CD4-positive, alpha-beta T cell treated with Interferon gamma for 1 hour (primary cell): ENCODE measurements at places on chromosomes 1 and 21.

DNA sequence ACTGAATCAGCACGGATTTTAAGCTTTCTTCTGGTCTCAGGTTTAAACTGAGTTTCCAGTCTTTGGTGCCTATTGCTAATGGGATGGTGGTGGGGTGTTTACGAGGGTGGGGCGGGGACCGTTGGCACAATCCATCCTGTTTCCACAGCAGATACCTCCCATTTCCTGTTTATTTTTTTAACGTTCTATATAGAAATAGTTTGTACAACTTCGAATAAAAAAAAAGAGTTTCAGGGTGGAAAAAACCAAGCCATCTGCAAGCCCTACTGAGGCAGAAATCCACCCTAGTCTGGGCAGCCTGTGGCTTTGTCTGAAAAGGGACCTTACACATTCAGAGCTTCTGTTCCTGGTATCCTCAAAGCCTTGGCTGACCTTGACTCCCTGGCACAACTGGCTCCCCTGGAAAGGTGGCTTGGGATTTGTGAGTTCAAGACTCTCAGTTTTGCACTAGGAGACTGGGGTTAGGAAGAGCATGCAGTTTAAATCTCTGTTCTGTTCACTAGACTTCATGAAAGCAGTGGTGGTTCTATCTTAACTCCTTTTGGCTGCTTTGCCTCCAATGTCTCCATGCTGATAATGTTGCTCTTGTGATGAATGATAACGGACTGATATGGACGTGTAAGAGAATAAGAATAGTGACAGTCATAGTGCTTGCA is 46.7 kb downstream of the VANGL2 start:
- DNase-seq, result no peak

DNA sequence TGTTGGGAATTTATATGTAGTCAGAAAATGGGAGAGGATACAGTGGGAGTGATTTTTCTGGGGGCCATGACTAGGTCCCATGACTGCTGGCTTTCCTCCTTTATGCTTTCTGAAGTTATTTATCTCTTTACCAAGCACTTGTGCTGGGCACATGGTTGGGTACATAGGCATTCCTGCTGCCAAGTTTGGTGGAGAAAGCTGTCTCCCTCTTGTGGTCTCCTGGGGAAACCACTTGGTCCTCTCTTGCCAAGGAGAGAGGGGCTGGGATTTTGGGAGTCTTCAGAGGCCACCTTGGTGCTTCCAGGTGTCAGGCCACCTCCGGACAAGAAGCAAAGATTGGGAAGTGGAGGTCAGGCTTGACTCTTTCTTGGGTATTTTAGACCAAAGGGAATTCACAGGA is 120.2 kb upstream of the KCNE2 start:
- DNase-seq, result peak; percentile 17

- no peak for DNase-seq
Measured at GRCh38 chr1:3431266-3431665, 23.2 kb upstream of the ARHGEF16 start.

- DNase-seq, result no peak
Measured at GRCh38 chr1:152089014-152089674, at the start of gene TCHHL1. TSS of gene TCHHL1 (minus strand) at chr1:152089064. CDS start at chr1:152088143, 921 bp downstream.

DNA sequence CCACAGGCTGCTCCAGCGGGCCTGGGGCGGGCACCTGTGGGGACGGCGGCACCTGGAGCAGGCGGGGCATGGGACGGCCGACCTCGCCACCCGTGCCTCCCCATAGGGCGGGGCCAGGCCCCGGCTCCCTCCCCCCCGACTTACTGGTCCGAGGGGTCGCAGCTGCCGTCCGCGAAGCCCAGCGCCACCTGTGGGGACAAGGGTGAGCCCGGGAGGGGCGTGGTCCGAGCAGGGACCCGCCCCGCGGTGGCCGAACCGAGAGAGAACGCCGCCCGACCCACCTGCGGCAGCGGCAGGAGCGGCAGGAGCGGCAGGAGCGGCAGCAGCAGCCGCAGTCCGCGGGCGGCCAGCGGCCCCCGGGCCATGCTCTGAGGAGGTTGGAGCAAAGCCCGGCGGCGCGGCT is at the start of gene TMEM52:
TMEM52 (minus strand) TSS at position 379 of the 403 bp plus-strand sequence; CDS start at position 365, 14 bp downstream.
- no peak for DNase-seq

GRCh38 chr1:191101960-191102359 is 624.3 kb upstream of the BRINP3 start:
- no peak for DNase-seq

DNA sequence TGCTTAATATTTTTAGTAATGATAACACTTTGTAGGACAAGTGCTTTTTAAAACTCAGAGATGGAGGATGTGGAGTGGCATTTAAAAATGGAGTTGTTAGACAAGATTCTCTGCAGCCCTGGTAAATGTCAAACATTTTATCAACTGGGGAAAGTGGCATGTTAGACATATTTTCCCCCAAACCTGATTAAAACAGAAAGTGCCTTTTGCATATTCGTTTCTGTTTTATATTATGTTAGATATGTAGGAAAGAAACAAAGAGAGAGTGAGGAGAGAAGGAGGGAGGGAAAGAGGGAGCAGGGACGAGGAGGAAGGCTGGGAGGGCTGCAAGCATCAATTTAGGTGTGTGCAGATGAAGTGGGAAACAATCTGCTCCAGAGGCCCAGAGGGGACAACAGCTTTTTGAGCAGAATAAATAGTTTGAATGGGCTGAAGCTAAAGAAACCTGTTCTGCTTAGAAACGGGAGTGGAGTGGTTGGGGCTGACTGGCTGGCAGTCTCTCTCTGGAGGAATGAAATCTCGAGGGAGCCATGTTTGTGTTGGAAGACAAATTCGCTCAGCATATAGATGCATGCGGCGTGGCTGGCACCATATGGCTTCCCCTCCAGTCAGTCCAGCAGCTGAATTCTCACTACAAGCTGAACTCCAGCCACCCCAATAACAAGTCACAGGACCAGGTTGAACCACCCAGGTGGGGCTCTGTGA is 502.2 kb downstream of the AJAP1 start:
- no peak for DNase-seq

- no peak for DNase-seq
Measured at GRCh38 chr1:7827126-7827955, 25.5 kb downstream of the UTS2 start.

DNA sequence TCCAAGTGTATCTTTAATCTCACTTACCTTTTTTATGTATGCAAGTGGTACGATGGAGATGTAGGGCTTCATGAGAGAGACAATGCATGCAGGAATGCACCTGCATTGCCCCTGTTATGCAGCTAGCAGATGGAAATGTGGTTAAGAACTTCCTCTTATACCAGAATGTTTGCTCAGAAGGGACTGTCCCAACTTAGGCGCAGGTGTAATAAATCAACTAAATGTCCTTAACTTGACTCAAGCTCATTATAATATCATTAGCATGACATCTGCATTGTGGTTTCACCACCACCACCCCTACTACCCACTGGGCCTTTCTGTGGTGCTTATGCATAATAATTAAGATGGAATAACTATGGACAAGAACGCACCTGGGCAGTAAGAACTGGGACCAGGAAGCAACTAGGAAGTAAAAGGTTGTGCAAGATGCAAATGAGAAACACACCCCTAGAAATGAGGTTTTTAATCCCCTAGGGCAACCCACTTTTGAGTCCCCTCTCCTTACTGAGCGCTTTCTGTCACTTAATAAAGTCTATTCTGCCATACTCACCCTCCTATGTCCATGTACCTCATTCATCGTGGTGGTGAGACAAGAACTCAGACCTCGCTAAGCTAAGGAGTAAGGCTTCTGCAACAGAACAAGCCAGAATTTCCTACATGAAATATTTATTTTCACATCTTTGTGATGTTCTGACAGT is 1103.3 kb upstream of the B3GALT2 start:
- peak; percentile 72 for DNase-seq

GRCh38 chr1:13763222-13763621 is 63.2 kb downstream of the PRDM2 start:
- DNase-seq, result no peak

GRCh38 chr1:81847063-81847462 is 46.3 kb downstream of the ADGRL2 start:
- no peak for DNase-seq

GRCh38 chr1:52590266-52590665 is 11.9 kb upstream of the GPX7 start:
- no peak for DNase-seq

GRCh38 chr1:30909365-30910068 is 959 bp upstream of the SDC3 start:
- no peak for DNase-seq

DNA sequence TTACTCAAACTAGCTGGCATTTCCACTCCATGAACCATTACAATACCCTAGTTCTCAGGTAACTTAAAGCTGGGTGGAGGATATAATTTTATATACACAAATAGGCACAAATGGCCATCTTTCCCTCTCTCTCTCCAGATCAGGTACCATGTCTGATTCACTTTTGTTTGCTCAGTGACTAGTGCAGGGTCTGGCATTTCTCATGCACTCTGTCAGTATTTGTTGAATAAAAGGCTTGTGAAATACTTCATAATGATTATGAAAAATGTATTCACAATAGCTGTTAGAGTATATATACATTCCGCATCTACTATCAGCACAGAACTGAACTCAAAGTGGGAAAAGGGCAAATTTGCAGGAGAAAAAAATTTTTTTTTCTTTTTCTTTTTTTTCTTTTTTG is 510.2 kb upstream of the USP24 start:
- no peak for DNase-seq

DNA sequence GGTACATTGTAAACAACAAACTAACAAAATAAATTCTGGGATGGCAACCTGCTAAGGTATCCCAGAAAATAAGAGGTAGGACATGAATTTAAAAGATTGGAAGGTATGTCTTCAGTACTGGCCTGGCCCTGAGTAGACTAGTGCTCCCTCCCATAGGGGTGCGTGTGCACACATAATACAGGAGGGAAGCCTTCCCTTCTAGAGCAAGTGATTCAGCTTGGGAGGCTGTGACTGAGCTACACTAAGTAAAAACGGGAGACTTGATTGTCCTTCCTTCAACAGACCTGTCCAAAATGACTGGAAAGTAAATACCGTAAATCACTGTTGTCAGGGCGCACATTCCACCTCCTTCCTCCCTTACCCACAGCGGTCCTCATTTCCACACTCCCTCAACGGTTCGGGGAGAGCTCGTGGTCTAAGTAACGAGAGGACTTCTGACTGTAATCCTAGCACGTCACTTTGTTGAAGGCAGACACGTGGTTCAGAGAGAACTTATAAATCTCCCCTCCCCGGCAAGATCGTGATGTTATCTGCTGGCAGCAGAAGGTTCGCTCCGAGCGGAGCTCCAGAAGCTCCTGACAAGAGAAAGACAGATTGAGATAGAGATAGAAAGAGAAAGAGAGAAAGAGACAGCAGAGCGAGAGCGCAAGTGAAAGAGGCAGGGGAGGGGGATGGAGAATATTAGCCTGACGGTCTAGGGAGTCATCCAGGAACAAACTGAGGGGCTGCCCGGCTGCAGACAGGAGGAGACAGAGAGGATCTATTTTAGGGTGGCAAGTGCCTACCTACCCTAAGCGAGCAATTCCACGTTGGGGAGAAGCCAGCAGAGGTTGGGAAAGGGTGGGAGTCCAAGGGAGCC is at the start of gene TGFB2:
TGFB2 (plus strand) TSS at position 523 of the 859 bp plus-strand sequence. CDS start 1,366 bp downstream, outside the sequence.
- peak; percentile 31 for DNase-seq

- no peak for DNase-seq
Measured at GRCh38 chr1:80448081-80448480, 1352.7 kb upstream of the ADGRL2 start.

DNA sequence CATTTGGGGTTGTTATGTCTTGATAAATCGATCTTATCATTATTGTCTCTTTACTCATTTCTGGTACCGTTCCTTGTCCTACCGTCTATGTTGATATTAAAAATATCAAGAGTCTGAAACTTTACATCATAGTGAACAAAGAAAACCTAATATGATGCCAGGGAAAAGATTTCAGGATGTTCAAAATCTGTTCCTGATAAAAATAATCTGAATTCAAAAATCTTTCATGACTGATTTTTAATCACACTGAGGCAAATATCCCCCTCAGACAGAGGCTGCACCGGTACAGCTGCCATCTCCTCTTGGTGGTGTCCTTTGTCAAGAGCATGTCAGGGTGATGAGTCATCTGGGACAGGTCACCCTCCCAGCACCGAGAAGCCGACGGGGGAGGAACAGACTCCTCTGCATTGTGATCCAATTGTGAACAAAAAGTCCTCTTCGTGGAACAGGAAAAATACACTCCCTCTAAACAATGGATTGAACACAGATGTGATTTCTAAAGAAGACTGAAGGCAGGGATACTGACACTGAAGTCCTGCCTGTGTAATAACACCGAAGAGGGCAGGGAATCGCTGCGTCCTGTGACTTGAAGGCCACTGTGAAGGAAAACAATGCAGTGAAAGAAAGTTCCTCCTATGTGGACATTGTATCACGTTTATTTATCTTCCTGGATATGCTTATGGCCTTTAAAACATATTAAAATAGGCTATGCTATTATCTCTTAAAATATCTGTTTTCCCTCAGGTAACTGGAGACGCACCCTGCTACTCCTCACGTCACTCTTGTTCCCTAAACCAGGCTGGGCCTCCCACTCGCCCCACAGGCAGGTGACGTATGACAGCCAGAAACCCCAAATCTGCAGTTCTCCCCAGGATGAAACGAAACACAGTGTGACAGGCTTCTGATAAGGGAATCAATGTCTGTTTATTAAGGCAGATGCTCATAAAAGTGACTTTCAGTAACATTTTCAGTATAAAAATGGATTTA is 4.3 kb upstream of the SPATC1L start:
- no peak for DNase-seq

GRCh38 chr1:27603309-27603680 is 649 bp downstream of the AHDC1 start:
- DNase-seq, result no peak

GRCh38 chr1:151809985-151810556 is 4.9 kb upstream of the LINGO4 start:
- DNase-seq, result no peak

DNA sequence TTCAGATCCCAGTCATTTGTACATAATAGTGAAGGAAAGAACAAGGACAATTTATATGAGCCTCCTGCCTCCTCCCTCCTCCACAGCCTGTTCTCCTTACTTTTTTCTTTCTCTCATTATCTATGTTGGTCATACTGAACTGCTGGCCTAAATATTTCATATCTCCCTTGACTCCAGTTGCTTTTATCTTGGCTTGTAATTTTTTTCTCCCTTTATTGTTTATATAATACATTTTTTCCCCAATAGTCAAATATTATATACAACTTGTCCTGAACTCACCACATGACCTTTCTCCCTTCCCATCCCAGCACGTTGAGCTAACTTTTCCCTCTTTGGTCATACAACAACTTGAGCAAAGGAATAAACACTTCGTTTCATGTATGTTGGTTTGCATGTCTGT is 752.1 kb downstream of the LTN1 start:
- no peak for DNase-seq

DNA sequence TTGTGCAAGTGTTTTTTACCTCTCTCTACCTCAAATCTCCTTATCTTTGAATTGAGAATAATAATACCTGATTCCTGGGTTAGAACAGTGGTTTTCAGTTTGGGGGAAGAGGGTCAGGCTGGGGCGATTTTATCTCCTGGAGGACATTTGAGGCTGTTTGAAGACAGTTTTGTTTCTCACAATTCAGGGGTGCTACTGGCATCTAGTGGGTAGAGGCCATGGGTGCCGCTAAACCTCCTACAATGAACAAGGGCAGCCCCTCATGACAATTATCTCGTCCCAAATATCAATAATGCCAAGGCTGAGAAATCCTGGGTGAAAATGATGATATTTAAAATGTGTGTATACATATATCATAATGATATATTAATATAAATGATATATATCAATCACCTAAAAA is 139.1 kb upstream of the USH2A start:
- DNase-seq, result no peak
